ENCODE measurements at places on chromosomes 3 and 15. TPM values are rescaled to one million over a fixed set of nuclear protein-coding genes. Genes with fewer than 3 reads are reported as not detected.
A peak's percentile ranks its signal among the peaks of the same experiment; 100 is the strongest.

Gene CSPG4
- 6.0 TPM for total RNA-seq

Gene CEP70
- 8.8 TPM for total RNA-seq

Gene EPHB3
- total RNA-seq: 10.8 TPM

Gene TUSC7
- total RNA-seq: not detected

Gene GPR176
- total RNA-seq: 49.1 TPM

Gene QTRT2
- total RNA-seq: 27.9 TPM

Gene CHRFAM7A
- total RNA-seq: 0.34 TPM

DNA sequence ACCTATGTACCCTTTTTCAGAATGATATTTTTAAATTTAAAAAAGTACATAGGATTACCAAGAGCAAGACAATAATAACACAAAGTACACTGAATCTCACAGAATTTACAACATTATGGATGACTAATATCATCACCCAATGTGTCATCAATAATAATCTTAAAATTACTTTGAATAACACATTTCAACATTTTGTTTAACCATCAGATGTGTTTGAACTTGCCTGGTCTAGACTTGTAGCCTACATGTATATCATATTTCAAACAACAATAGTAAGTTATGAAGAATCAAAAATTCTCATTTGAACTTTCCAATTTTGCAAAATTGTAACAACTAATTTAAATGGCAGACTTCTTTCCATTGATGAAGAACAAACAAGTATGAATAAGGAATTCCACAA is 15.1 kb downstream of the LRRC3B start:
- DNase-seq: peak; percentile 21

- peak; percentile 82 for DNase-seq
Measured at GRCh38 chr3:99895703-99896441, 78.2 kb downstream of the CMSS1 start.

DNA sequence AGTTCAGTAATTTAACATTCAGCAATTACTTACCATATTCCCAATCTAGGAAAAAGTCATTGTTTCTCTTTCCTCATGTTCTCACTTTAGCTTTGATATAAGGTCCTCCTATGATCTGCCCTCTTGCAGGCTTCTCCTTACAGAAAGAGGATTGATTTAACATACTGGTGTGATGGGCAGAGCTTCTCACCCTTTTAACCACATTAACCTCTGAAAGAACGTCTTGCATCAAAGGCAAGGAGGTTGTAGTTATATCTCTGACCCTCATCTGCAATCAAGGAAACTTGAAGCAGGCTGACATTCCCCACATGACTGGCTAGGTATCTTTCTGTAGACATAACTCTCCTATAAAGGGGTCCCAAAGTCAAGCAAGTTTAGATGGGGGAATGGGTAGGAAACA is 39.5 kb downstream of the BTLA start:
- no peak for DNase-seq

GRCh38 chr15:70100474-70101341 is 3.0 kb upstream of the TLE3 start:
- no peak for DNase-seq

GRCh38 chr3:67090474-67090873 is 92.4 kb downstream of the KBTBD8 start:
- DNase-seq: peak; percentile 70

- no peak for DNase-seq
Measured at GRCh38 chr3:178680037-178680436, 143.8 kb downstream of the KCNMB2 start.

- no peak for DNase-seq
Measured at GRCh38 chr3:46551615-46552014, 14.5 kb downstream of the LRRC2 start.

DNA sequence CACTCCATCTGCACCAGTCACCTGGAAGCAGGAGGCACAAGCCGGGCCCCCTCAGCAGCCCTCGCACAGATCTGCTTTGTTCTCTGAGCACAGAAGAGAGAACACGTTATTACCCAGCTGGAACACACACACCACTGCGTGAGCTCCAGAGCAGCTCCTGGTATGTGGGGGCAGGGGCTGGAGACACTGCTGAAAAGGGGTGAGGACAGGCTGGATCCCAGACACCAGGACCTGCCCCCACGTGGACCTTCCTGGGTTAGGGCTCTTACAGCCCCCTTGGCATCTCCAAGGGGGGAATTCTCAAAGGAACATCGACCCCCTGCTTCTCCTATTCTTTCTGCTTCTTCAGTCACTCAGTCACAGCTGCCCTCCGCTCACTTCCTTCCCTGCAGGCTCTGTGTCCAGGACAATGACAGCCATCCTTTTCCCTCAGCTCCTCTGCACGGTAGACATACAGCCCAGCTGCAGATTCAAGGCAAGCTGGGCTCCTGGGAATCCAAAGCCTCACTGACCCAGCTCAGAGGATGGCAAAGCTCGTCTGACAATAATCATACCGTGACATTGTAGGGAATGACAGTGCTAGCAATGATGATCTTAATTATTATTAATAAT is 33.7 kb downstream of the PRR20G start:
- DNase-seq: no peak

DNA sequence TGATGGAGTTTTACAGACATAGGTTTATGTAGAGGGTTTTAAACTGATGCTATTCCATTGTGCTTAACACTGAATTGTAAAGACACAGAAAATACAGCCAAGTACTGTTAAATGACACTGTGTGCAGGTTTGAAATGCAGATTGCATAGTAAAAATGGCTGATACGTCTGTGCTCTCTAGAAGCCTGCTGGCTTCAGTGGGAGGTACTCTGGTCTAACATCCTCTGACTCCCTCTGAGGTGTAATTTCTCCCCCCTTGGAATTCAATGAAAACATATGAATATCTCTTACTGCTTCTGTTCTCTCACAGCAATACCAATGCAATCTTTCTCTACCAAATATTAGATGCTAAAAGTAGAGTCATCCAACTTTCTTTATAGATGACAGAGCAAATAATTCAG is 176.6 kb downstream of the SLC9A9 start:
- no peak for DNase-seq

DNA sequence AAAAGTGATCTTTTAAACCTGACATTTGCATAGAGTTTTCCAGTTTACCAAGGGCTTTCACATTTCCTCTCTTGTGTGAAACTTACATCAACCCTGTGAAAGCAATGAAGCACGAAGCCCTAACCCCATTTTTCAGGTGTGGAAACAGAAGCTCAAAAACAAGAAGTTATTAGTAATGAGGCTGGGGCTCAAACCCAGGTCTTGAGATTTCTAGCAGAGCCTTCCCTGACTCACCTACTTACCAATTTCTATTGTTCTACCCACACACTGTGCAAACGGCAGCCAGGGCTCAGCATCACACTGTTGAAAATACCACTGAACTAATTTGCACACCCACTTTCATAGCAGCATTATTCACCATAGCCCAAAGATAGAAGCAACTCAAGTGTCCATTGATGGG is 117.8 kb upstream of the IGF1R start:
- no peak for DNase-seq

DNA sequence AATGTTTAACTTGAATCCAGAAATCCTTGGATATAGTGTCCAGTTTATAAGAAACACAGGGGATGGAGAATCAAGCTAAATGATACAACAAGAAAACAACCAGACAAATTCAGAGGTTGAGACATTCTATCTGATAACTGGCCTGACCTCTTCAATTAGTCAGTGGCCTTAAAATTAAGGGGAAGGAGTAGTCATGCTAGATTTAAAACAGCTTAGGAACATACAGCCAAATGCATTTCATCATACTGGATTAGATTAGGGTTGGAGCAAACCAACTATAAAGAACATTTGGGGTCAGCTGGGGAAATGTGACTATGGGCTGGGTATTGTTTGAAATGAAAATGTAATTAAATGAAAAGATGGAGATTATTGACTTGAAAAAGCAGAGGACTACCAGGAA is 53.3 kb downstream of the PPARG start:
- DNase-seq: no peak

- DNase-seq: no peak
Measured at GRCh38 chr3:15659254-15659975, 57.9 kb downstream of the BTD start.

DNA sequence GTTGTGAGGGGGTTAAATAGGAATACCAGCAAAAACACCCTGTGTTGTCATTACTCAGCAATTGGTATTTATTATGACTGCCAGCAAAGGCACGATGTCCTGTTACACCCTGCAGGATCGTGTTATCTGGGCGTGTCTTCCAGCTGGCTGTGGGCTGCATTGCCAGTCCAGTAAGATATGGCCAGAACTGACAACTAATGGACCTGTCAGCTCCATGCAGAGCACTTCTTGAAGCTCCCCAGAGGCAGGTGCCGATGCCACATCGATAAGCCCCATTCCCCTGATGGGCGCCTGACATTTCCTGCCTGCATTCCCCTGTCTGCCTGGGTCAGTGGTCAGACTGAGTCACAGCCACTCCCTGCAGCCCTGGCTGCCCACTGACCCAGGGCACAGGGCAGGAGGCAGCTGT is 79.7 kb upstream of the RASGRF1 start:
- peak; percentile 28 for DNase-seq

DNA sequence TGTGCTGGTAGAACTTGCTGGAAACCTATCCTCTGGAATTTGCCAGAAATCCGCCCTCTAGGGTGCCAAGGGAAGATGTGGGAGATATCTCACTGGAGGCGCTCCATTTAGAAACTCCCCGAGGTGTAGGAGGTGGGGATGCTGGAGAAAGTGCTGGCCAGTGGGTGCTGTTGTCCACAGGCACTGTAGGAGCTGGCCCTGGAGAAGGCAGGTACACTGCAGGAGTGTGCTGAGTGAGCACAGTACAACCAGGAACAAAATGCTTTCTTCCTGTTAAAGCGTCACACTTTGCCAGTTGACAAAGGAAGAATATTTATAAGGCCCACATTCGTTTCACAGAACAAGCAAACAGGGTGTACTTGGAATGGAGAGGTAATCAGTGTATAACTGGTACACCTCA is 119.9 kb downstream of the CACNA1D start:
- no peak for DNase-seq

GRCh38 chr3:31978553-31978952 is 2.5 kb downstream of the OSBPL10 start:
- DNase-seq: peak; percentile 56

- no peak for DNase-seq
Measured at GRCh38 chr15:31222773-31223341, 103.8 kb upstream of the KLF13 start.

DNA sequence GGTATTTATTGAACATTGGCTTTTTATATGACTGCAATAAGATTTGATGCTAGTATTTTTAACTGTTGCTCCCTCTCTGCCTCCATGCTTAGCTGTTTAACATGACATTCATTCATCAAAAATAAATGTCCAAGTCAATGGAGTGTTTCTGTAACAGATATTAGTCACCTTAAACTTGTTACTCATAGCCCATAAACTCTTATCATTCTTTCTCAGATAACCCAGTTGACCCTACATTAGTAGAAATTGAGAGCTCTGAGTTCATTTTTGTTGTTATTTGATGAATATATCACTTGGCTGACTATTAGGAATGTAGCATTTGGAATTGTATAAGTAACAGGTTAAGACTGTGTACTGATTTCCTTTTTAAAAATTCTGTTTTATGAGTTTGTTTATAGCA is 201.1 kb downstream of the UBE2E2 start:
- no peak for DNase-seq

DNA sequence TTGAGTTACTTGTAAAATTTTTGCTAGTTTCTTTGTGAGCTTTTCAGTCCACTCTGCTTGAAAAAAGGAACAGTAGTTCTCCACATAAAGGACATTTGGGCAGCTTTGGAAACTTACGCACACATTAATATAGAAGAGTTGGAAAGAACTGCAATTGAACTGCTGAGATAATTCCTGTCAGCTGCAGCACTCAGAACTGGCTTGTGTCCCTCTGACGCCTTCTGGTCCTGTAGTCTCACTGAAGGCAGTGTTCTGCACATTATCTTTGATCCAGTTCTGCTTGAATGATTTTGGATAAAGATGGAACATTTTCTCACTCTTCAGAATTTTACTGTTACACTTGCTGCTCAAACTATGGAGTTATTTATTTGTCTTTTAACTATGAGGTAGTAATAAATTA is 901.9 kb downstream of the OTOL1 start:
- DNase-seq: no peak

DNA sequence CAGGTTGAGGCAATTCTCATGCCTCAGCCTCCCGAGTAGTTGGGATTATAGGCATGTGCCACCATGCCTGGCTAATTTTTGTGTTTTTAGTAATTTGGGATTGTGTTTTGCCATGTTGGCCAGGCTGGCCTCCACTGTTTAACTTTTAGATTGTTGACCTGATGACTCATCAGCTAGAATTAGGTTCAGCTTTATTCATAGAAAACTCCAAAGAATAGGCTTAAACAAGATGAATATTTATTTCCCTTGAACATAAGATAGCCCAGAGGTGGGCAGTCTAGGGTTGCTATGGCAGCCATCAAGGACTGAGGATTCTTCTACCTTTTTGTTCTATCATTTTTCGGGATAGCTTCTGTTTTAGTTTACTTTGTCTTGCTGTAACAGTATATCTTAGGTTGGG is 99.6 kb upstream of the SELENOK start:
- DNase-seq: no peak

- no peak for DNase-seq
Measured at GRCh38 chr3:167773584-167773983, 38.1 kb downstream of the SERPINI1 start.

Measured in foreskin keratinocyte (primary cell).